ENCODE measurements at places on chromosomes 3 and 15.

DNA sequence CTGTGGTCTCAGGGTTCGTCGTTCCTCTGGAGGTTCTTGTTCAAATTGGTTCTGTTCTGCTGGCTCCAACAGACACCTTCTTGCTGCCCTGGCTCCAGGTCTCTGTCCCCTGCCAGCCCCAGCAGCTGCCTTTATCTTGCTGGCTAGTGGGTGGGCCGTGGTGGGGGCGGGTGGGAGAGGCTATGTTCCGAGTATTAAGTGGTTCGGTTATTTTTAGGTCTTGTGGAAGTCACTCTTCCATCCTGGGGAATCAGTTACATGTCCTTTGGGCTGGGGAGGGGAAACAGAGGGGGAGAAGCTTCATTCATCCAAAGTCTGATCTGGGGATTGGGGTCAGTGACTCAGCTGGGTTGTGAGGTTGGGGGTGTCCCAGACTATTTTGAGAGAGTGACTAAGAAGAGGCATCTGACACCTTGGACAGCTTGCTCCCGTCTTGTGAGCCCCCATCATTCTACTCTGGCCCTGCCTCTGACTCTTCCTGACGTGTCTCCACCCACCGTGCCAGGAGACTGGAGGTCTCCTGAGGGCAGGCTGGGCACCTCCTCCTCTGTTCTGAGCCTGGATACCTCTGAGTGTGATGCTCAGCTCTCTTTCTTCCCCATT lies at the start of gene XIRP1:
Gene XIRP1, minus strand, starts transcription at position 106 of the 603 bp plus-strand sequence. CDS start 3,150 bp downstream, outside the sequence.
- DNase-seq = no peak

- no peak for DNase-seq
Measured at GRCh38 chr3:105959851-105960250, 91.0 kb upstream of the CBLB start.

GRCh38 chr15:100901702-100902435 lies 17.3 kb upstream of the LRRK1 start:
- no peak for DNase-seq

- no peak for DNase-seq
Measured at GRCh38 chr15:60126661-60127060, 122.5 kb downstream of the FOXB1 start.

DNA sequence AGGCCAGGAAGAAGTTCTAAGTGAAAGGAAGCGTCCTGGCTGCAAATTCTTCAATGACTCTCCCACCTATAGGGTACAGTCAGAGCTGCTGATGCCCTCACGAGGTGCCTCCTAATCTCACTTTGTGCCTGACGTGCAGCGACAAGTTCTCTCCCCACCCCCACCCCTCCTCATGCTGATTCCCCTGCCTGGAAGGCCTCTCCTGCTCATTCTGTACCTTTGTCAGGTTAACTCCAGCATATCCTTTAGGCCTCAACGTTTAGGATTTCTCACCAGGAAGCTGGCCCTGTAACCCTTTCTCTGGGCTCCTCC lies 25.0 kb downstream of the SLC12A8 start:
- DNase-seq = no peak
